ENCODE measurements at places on chromosomes 2 and 18. TPM values are rescaled to one million over a fixed set of nuclear protein-coding genes. Genes with fewer than 3 reads are reported as not detected.

GRCh38 chr2:5937851-5938565 lies 245.8 kb downstream of the SOX11 start:
- DNase-seq = no peak

- no peak for DNase-seq
Observed at GRCh38 chr18:10544093-10544748, 18.4 kb downstream of the NAPG start.

- DNase-seq = no peak
Observed at GRCh38 chr2:18238209-18238608, 322.2 kb downstream of the RDH14 start.

DNA sequence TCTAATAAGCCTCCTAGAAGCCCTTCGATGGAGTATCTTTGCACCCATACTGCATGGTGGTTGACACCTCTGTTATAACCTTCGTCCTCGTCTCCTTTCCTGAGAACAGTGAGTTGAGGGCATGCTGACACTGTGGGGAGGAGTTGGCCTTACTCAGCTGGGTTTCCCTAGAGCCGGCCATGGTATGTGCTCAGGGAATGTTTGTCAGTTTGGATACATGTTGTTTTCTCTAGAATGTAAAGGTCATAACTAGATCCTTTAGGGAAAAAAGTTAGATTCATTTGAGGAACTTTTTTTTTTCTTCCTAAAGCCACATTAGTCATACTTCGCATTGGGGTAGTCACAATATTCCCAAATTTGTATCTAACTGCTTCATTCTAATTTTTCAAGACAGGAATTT lies 106.0 kb upstream of the FOSL2 start:
- no peak for DNase-seq

- no peak for DNase-seq
Observed at GRCh38 chr2:240889601-240890560, 6.1 kb downstream of the MAB21L4 start.

DNA sequence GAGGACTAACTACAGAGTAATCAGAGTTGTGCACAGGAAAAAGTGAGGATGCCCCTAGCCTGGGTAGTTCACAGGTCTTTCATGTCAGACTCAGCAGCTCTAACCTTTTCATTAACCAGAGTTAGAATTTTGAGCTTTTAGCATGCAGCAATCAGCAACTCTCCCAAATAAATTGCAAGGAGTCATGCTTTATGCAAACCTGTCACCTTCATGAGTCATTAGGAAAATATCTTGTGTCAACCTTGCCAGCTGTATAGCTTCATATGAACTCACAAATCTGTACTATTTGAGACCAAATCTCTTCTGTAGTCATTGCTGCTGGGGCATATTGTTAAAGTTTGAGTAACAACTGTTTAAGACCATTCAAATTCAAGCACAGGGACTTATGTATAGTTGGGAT lies 382.3 kb upstream of the NT5C1B start:
- DNase-seq = no peak

GRCh38 chr2:13652531-13653313 lies 936.0 kb downstream of the TRIB2 start:
- peak; percentile 83 for DNase-seq

DNA sequence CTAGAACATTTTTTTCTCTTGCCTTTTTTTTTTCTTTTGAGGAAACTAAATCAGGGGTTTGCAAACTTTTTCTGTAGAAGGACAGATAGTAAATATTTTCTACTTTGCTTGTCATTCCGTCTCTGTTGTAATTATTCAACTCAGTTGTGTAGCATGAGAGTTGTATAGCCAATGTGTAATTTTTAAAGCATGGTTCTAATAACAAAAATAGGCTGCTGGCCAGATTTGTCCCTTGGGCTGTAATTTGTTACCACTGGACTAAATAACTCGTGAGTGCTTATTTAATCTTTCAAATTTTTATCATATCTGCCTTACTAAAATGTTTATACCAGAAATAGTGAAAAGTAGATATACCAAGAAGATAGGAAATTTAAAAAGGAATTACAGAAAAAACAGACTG lies 43.0 kb downstream of the CCDC148 start:
- DNase-seq = no peak

DNA sequence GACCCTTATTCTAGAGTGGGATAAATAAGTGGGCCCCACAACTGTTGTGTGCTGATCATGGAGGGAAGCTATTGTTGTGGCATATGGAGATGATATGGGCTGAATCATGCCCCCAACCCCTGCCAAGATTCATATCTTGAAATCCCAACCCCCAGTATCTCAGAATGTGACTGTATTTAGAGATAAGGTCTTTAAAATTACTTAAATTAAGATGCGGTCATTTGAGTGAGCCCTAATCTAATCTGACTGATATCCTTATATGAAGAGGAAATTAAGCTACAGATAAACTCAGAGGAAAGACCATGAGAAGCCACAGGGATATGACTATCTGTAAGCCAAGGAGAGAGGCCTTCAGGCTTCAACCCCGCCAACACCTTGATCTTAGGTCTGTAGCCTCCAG lies 188.3 kb upstream of the RND3 start:
- no peak for DNase-seq

GRCh38 chr2:3762771-3763447 lies 59.5 kb downstream of the DCDC2C start:
- DNase-seq = no peak

DNA sequence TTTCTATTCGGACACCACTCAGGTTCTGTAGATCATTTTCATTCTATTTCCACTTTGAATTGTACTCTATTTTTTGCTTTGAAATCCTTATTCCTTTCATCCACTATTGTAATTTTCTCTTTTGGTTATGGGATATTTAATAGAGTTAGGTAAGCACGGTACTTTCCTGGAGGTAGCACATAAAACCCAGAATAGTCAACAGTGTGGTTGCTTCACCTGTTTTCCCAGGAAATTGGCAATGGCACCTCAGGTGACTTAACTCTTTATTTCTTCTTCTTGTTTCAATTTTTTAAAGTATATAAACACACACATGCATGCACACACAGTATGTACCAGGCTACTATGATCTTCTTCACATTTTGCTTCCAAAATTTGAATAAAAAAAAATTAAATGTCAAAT lies 682.0 kb upstream of the TMEFF2 start:
- DNase-seq = no peak

Gene KLF11
- total RNA-seq = 2.0 TPM

- DNase-seq = no peak
Observed at GRCh38 chr18:54229421-54230059, 5.1 kb upstream of the MBD2 start.

Gene MROH2A
- total RNA-seq = not detected

- DNase-seq = no peak
Observed at GRCh38 chr2:223784221-223784772, 53.1 kb downstream of the AP1S3 start.

Gene GRB14
- total RNA-seq = 1.4 TPM

Gene CFAP221
- total RNA-seq = not detected

DNA sequence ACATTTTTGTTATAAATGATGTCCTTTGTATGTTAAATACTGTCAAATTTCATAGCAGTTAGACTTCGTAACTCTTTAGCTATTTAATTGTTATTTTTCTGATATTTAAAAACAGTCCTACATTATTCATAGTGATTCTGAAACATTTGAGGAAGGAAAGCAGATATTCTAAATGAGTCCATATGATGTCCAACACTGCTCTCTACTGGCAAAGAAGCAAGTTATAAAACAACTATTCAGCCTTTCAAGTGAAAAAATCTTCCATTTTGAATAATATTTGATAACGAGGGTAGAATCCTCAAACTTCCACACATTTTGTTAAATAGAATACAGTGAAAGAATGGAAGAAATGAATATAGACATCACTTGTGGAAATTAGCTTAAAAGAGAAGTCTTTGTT lies 220.8 kb downstream of the GULP1 start:
- DNase-seq = no peak

Gene SNORC
- total RNA-seq = 4.1 TPM

DNA sequence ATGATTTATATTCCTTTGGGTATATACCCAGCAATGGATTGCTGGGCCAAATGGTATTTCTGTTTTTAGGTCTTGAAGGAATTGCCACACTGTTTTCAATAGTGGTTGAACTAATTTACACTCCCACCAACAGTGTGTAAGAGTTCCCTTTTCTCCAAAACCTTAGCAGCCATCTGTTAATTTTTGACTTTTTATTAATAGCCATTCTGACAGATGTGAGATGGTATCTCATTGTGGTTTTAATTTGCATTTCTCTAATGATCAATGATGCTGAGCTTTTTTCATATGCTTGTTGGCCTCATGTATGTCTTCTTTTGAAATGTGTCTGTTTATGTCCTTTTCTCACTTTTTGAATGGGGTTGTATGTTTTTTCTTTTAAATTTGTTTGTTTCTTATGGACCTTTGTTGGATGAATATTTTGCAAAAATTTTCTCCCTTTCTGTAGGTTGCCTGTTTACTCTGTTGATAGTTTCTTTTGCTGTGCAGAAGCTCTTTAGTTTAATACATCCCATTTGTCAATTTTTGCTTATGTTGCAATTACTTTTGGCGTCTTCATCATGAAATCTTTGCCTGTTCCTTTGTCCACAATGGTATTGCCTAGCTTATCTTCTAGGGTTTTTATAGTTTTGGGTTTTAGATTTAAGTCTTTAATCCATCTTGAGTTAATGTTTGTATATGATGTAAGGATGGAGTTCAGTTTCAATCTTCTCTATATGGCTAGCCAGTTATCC lies 119.7 kb upstream of the XIRP2 start:
- DNase-seq = no peak

DNA sequence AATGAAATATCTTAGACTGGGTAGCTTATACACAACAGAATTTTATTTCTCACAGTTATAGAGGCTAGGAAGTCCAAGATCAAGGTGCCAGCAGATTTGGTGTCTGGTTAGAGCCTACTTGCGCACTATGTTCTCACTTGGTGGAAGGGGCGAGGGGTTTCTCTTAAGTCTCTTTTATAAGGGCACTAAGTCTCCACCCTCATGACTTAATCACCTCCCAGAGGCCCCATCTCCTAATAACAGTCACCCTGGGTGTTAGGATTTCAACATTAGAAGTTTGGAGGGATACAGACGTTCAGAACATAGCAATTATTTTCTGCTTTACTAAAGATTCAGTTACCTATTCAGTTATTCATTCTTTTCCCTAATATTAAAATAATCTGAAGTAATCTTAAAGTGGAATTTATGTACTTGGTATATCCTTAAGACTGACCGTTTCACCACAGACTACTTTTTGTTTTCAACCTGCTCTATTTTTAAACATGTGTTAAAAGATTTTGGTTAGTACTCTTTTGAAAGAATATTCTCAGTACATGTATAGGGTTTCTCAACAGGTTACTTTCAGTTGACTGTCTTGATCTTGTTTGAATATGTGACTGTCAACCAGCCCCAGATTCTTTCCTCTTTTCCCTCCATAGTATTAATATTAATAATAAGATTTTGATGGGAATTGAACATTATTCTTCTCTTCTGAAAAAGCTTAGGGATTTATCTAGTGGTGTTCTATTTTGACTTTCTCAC lies 130.0 kb downstream of the TAF4B start:
- DNase-seq = no peak

Gene ELOA2
- total RNA-seq = not detected

DNA sequence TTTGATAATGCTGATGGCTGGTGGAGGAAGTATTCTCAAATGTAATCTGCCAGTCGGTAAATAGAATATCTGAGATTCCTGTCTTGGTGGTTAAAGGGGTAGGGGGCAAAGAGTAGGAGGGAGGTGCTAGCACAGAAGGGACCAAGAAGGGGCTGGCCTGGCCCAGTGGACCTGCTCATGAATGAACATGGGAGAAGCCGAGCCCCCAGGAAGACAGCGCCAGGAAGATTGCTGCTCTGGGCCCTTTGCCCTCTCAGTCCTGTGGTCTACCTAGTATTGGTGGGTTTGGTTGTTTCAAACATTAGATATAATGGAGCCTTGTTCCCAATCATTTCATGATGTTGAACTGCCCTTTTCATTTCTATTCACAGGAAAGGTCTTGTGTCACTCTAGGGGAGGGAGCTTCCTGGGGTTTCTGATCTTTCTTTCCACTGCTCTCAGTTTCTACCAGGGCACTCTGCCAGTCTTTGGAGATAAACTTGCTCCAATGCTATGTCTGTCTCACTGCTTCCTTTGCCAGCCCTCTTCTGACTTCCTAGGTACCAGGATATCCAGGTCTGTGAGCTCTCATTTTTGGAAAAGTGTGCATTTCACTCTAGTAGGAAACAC lies 5.3 kb upstream of the MOCOS start:
- no peak for DNase-seq

- DNase-seq = no peak
Observed at GRCh38 chr2:222884114-222884771, 23.4 kb downstream of the ACSL3 start.

Gene CHRNG
- not detected for total RNA-seq

DNA sequence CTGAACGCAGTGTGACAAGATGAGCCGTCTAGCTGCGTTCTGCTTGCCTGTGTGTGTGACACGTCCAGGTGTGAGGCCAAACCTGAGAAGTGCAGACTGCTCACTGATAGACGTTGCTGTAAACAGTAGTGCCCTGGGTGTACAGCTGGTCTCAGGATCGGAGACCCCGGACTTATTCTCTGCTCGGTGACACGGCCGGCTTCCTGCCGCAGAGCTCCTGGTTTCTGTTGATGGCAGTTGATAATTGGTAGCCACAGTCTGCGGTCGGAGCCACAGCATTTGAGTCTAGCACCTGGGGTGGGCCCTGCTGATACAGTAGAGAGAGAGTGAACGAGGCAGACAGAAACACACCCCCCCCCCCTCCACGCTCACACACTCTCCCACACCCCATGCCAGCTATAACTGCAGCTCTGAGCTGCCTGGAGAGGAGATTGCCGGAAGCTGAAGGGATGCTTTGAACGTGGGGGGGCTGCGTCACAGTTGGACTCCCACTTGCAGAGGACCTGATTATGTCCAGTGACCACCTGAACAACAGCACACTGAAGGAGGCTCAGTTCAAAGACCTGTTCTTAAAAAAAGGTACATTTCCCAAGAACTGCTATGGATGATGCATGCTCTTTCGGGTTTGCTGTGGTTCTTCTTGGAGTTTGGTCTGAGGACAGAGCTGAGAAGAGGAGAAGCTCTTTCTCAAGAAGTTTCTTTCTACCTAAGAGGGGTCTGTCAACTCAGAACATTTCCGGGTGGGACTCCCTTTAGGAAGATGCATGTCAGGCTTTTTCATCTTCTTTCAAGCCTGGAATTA lies 114.0 kb downstream of the FAM210A start:
- no peak for DNase-seq

Gene TMEM163
- total RNA-seq = not detected

Gene IL1RN
- total RNA-seq = 0.86 TPM

GRCh38 chr2:206915121-206915520 lies 24.2 kb upstream of the CPO start:
- peak; percentile 85 for DNase-seq

Gene EGR4
- total RNA-seq = not detected

GRCh38 chr2:191878548-191879279 lies 31.8 kb upstream of the CAVIN2 start:
- DNase-seq = no peak

GRCh38 chr2:111692311-111692710 lies 191.7 kb downstream of the ANAPC1 start:
- no peak for DNase-seq

Gene TUBB8B
- not detected for total RNA-seq

GRCh38 chr2:239238381-239238780 lies 162.4 kb downstream of the HDAC4 start:
- no peak for DNase-seq

GRCh38 chr2:41216978-41217377 lies 765.1 kb upstream of the SLC8A1 start:
- no peak for DNase-seq

Gene ONECUT2
- not detected for total RNA-seq
